ENCODE measurements at places on chromosomes 4 and X. TPM values are rescaled to one million over a fixed set of nuclear protein-coding genes. Genes with fewer than 3 reads are reported as not detected.

The CLDN22 gene
- not detected for total RNA-seq

The COL25A1 gene
- total RNA-seq, result 39.3 TPM

The MAOB gene
- 0.93 TPM for total RNA-seq

GRCh38 chr4:152937336-152938236, 1.5 kb downstream of the FHDC1 start:
- peak; percentile 25 for DNase-seq
- peak overlapping the region; percentile 92 for H3K4me3 ChIP-seq
- peaks cover 61% of the 10 kb centered on the region for H3K27me3 ChIP-seq
- peak overlapping the region; percentile 8 for H3K27ac ChIP-seq
- H3K36me3 ChIP-seq, result peaks cover 14% of the 10 kb centered on the region

Data from neural crest cell (in vitro differentiated cells).